ENCODE measurements at places on chromosomes 4 and X. TPM values are rescaled to one million over a fixed set of nuclear protein-coding genes. Genes with fewer than 3 reads are reported as not detected.

The NRK gene
- total RNA-seq: not detected

The PRR27 gene
- not detected for total RNA-seq

DNA sequence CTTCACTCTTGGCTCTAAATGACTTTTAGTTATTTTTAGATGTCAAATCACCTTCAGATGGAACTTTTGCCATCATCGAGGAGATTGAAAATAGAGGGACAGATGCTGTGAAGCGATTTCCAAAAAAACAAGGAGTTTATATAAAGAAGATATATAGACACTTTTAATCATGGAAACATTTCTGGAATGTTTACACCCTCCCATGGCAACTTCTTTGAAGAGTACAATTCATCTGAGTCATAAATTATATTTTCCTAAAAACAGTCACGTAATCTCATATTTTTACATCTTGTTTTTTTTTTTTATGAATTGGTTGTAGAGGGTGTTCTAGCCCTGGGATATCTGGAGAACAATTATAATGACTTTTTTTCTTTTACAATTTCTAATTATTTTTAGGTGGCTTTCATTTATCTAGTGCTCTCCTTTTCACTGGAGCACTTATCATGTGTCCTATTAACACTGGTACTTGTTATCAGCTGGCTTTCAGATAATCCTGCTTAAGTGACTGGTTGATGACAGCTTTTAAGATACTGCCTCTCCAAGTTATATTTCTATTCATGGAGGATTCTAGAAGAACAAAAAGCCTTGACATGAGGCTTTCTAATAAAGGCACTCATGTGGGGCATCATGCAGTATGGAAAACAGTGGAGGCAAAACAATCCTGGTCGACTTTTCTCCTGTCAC, 24.9 kb downstream of the PCDH7 start:
- no peaks in the 10 kb centered on the region for H3K36me3 ChIP-seq
- no peak overlapping the region for H3K4me3 ChIP-seq
- DNase-seq: no peak
- no peak overlapping the region for H3K27ac ChIP-seq

The NXF2B gene
- total RNA-seq: not detected

- H3K27me3 ChIP-seq: no peaks in the 10 kb centered on the region
- no peaks in the 10 kb centered on the region for H3K36me3 ChIP-seq
- DNase-seq: no peak
- no peak overlapping the region for H3K4me3 ChIP-seq
These were observed 61.7 kb upstream of the ATXN3L start for GRCh38 chrX:13381514-13381913.

DNA sequence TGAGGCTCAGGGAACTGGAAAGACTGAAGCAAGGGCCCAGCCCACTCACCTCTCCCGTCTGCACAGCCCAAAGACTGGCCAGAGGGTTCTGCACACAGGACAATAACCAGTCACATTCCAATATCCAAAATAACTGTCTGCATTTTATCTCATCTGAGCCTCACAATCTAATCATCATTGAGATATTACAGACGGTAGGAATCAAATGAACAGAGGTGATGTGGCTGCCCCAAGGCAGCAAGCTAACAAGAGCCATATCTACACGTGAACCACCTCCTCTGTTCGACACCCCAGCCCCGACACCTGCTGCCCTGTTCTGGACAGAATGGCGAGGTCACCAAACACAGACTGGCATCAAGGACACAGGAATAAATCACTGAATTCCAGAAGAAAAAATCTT, 60.5 kb downstream of the AFAP1 start:
- no peak overlapping the region for H3K4me3 ChIP-seq
- peaks cover 5% of the 10 kb centered on the region for H3K4me1 ChIP-seq
- no peak overlapping the region for H3K27ac ChIP-seq
- DNase-seq: no peak
- no peaks in the 10 kb centered on the region for H3K36me3 ChIP-seq

DNA sequence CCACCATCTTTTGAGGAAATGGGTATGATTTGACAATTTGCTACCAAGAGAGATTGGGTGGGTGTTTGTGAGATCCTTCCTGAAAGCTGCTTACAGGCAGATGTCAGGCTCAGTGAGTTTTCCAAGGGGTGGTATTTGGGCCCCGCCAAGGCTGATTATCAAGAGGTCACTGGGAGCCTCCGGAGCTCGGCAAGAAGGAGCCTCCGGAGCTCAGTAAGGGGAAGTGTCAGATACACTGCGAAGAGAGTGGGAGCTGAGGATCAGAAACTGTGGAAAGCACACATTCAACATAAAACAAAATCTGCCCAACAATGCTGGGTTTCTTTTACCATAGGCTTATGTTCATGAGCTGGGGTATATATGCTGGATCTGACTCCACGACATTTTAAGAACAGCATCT, 714 bp downstream of the RTL3 start:
- H3K36me3 ChIP-seq: no peaks in the 10 kb centered on the region
- H3K27ac ChIP-seq: no peak overlapping the region
- no peak for DNase-seq
- H3K4me1 ChIP-seq: peaks cover 18% of the 10 kb centered on the region
- H3K27me3 ChIP-seq: no peaks in the 10 kb centered on the region
- H3K4me3 ChIP-seq: no peak overlapping the region

The NXF2 gene
- total RNA-seq: not detected

GRCh38 chrX:41796577-41796976, 72.6 kb downstream of the GPR82 start:
- no peak overlapping the region for H3K27ac ChIP-seq
- no peaks in the 10 kb centered on the region for H3K36me3 ChIP-seq
- no peak overlapping the region for H3K4me3 ChIP-seq
- H3K27me3 ChIP-seq: no peaks in the 10 kb centered on the region
- DNase-seq: no peak

The LIAS gene
- 14.3 TPM for total RNA-seq

GRCh38 chr4:166128403-166128802, 255.4 kb downstream of the TLL1 start:
- H3K4me3 ChIP-seq: no peak overlapping the region
- no peaks in the 10 kb centered on the region for H3K27me3 ChIP-seq
- H3K4me1 ChIP-seq: no peaks in the 10 kb centered on the region
- H3K27ac ChIP-seq: no peak overlapping the region
- H3K36me3 ChIP-seq: no peaks in the 10 kb centered on the region
- no peak for DNase-seq

DNA sequence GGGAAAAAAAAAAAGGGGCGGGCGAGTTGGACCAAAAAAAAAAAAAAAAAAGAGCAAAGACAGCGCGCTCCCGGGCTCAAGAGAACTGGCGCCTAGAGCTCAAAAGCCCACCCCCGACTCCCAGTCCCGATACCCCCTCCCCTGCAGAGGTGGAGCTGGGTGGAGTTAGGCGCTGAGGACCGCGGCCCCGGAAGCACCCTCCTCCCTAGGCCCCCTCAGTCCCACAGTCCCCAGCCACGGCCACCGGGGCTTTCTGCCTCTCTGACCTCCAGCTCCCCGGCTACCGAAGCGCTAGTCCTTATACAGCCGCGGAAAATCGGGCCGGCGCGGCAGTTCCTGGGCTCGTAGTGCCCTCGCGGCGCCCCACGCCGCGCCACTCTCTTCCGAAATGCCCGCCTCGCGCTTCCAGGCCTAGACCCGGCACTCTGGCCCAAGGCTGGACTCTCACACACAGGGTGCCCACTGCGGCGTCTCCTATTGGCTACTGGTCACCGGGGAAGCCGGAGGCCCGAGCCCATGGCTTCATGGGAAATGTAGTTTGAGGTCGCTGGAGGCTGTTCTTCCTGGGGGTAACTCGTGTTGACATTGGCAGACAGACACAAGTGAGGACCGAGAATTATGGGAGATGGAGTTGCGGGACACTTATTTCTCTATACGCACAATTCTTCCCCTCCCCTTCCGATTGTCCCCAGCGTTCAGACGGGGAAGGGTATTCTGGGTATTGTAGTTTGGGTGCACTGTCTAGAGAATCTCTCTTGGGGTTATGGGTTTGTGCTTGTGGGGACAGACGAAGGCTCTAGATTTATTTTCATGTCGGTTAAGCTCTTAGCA, at the start of gene ENOX2:
Gene ENOX2 (minus strand): TSS at position 427 of the 831 bp plus-strand sequence. CDS start 199,993 bp downstream, outside the sequence.
- peak within 1 kb of the TSS; percentile 89 for H3K4me3 ChIP-seq
- no peaks in the 10 kb centered on the region for H3K36me3 ChIP-seq
- DNase-seq: peak; percentile 91
- no peaks in the 10 kb centered on the region for H3K27me3 ChIP-seq
- H3K4me1 ChIP-seq: peaks cover 4% of the 10 kb centered on the region

The SMIM10 gene
- 0.16 TPM for total RNA-seq

The PRPS2 gene
- 20.4 TPM for total RNA-seq

DNA sequence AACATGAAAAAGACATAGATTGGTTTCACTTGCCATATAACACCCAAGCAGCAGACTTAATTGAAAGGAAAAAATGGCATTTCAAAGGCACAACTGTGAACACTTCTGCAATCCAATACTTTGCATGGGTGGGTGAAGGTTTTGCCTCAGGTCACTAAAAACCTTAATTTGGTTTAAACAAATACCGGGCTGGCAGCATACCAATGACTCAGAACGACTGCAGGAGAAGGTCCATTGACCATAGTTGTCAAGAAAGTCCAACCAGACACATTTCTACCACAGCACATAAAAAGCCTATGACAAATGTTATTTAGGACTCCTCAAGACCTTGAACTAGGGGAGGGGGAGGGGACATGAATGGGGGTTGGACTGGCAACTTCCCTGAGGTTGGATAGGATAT, 183.6 kb upstream of the TRPC5 start:
- DNase-seq: no peak
- H3K4me3 ChIP-seq: no peak overlapping the region
- no peak overlapping the region for H3K27ac ChIP-seq

The TAF1 gene
- 94.2 TPM for total RNA-seq

DNA sequence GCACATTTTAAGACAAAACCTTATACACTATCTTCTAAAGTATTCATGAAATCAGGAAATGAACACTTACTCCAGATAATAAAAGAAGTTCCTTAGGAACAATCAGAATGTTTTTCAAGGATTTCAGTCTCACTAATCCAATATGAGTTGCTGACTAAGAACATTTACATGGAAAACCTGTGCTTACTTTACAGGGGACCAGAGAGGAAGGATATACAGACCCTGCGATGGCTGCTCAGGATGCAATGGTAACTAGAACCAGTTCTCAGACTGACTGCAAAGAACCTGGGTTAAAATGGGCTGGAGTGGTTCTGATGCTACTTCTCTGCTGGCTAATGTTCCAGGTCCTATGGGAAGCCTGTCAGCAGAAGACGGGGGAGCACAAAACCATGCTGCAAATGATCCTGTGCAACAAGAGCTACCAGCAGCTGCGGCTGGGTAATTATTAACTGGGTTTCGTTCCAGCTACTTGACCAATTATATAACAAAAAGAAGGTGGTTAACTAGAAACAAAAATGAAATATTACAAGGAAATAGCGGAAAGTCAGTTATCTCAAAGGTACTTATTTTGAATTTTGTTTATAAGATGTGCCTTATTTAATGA, 85.3 kb downstream of the ANXA10 start:
- no peak for DNase-seq
- no peaks in the 10 kb centered on the region for H3K4me1 ChIP-seq
- H3K27ac ChIP-seq: no peak overlapping the region
- no peaks in the 10 kb centered on the region for H3K27me3 ChIP-seq

- H3K36me3 ChIP-seq: no peaks in the 10 kb centered on the region
- H3K4me1 ChIP-seq: no peaks in the 10 kb centered on the region
- no peak overlapping the region for H3K4me3 ChIP-seq
- no peak overlapping the region for H3K27ac ChIP-seq
- no peak for DNase-seq
- H3K27me3 ChIP-seq: peaks cover 2% of the 10 kb centered on the region
These were observed 31.8 kb upstream of the PDLIM5 start for GRCh38 chr4:94419956-94420355.

The PPBP gene
- 16.8 TPM for total RNA-seq

The VCX3A gene
- not detected for total RNA-seq

DNA sequence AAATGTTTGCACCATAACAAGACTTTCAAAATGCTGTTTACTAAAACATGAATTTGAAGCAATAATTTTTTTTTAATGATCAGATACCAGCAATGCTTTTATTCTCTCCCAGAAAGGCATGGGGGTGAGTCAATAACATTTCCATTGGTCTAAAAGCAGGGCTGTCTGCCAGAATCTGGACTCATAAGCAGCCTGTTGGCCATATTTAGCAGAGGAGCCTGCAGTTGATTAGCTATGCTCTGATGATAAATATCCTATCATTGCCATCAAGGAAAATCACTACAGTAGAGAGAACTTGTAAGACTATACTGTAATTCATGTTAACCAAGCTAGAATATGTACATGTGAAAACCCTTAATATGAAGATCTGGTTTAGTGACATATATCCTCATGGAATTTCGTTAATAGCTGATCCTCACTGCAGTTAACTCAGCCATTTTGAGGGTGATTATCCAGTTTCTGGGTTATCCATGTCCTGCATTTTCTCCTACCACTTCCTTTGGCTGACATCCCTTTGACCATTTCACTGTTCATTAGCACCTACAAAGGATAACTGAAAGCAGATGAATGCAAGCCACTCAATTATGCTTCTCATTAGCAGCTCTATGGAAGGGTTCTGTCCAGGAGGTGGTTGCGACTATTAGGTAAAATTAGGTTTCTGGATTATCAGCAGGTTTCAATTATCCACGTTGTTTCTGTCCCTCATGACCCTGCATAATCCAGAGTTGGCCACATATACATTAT, 72.9 kb upstream of the DIAPH2 start:
- H3K27ac ChIP-seq: no peak overlapping the region
- no peak overlapping the region for H3K4me3 ChIP-seq
- no peaks in the 10 kb centered on the region for H3K36me3 ChIP-seq
- no peaks in the 10 kb centered on the region for H3K4me1 ChIP-seq

DNA sequence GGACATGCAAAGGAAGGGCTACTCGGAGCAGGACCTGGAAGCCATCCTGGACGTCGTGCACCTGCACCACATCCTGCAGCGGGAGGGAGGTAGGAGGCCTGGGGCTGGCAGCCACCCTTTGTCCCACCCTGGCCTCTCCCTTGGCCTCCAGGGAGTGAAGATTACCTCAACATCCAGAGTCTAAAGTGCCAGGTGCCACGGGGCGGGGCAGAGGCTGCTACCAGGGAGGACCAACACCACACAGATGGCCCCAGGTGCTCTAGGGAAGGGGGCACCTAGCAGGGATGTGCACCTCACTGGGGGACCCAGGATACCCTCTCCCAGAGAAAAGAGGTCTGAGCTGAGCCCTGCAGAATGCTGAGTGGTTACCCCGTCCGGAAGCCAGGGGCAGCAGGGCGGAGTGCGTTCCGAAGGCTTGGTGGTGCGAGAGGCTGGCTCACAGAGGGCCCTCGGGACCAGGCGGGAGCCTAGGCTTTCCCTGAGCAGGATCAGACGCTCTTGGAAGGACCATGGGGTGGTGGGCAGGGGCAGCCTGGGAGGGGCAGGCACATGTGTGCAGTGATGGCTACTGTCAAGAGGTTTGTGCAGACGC, 16.1 kb downstream of the ABCD1 start:
- DNase-seq: no peak
- H3K27ac ChIP-seq: no peak overlapping the region
- H3K27me3 ChIP-seq: no peaks in the 10 kb centered on the region
- no peak overlapping the region for H3K4me3 ChIP-seq

DNA sequence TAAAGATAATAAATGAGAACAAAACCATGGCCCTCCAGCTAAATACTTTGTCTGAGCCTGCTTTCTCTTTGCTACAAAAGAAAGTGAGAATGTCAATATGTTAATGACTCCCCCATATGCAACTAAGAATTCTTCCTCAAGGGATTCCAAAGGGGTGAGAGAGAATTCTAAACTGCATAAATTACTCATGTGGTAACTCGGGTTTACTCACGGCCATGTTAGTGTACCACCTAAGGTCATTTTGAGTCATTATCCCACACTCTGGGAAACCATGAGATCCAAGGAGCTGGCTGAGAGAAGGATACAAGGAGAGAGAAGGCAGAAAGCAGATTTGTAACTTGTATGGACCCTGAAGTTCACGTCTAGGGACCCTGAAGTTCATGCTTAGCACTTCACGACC, 190.3 kb downstream of the DHX15 start:
- no peak overlapping the region for H3K27ac ChIP-seq
- H3K27me3 ChIP-seq: no peaks in the 10 kb centered on the region
- H3K4me1 ChIP-seq: no peaks in the 10 kb centered on the region
- H3K36me3 ChIP-seq: no peaks in the 10 kb centered on the region
- no peak overlapping the region for H3K4me3 ChIP-seq
